ENCODE measurements at places on chromosomes 13 and 19. TPM values are rescaled to one million over a fixed set of nuclear protein-coding genes. Genes with fewer than 3 reads are reported as not detected.

DNA sequence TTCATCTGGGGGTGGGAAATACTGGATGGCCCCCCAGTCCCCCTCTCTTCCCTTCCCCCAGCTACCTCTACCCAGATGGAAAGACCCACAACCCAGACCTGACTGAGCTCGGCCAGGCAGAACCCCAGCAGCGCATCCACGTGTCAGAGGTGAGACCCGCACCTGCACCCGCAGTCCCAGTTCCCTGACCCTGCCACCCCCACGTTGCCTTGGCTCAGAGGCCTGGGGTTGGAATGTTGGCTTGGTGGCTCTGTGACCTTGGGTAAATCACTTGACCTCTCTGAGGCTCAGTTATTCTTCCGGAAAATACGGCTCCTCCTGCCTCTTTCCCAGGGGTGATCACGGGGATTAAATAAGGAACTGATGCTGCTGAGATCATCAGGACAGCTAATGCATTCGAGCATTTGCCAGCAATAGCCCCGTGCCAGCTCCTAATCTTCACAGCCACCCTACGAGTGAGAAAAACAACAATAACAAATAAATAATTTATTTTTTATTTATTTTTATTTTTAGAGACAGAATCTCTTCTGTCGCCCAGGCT is 12.3 kb downstream of the CBLC start:
- no peak for DNase-seq
- no peak overlapping the region for H3K27ac ChIP-seq
- no peak overlapping the region for H3K4me3 ChIP-seq
- no peaks in the 10 kb centered on the region for H3K4me1 ChIP-seq
- no peaks in the 10 kb centered on the region for H3K36me3 ChIP-seq

GRCh38 chr19:15926484-15926883 is 7.8 kb downstream of the CYP4F11 start:
- no peaks in the 10 kb centered on the region for H3K4me1 ChIP-seq
- no peak for DNase-seq
- H3K36me3 ChIP-seq = no peaks in the 10 kb centered on the region
- H3K4me3 ChIP-seq = no peak overlapping the region
- no peak overlapping the region for H3K27ac ChIP-seq

GRCh38 chr19:18388100-18388959 is 2.4 kb downstream of the GDF15 start:
- DNase-seq = peak; percentile 82
- H3K4me3 ChIP-seq = peak overlapping the region; percentile 23
- H3K4me1 ChIP-seq = peaks cover 42% of the 10 kb centered on the region
- peaks cover 13% of the 10 kb centered on the region for H3K27me3 ChIP-seq

CFAP97D2 gene
- 7.7 TPM for total RNA-seq

LRP3 gene
- total RNA-seq = 0.33 TPM

GRCh38 chr13:109642358-109642757 is 144.0 kb downstream of the IRS2 start:
- peaks cover 6% of the 10 kb centered on the region for H3K4me1 ChIP-seq
- H3K27me3 ChIP-seq = no peaks in the 10 kb centered on the region
- no peaks in the 10 kb centered on the region for H3K36me3 ChIP-seq
- no peak overlapping the region for H3K4me3 ChIP-seq
- H3K27ac ChIP-seq = no peak overlapping the region

ACP7 gene
- not detected for total RNA-seq

- peak; percentile 63 for DNase-seq
- peaks cover 14% of the 10 kb centered on the region for H3K4me1 ChIP-seq
- no peaks in the 10 kb centered on the region for H3K27me3 ChIP-seq
- no peaks in the 10 kb centered on the region for H3K36me3 ChIP-seq
- peak within 1 kb of the TSS; percentile 90 for H3K27ac ChIP-seq
- H3K4me3 ChIP-seq = peak within 1 kb of the TSS; percentile 56
Observed at GRCh38 chr19:57708641-57709361, at the start of gene ZNF154. TSS of gene ZNF154 (minus strand) at chr19:57709204. CDS start at chr19:57708971, 233 bp downstream.

- H3K4me1 ChIP-seq = no peaks in the 10 kb centered on the region
- H3K36me3 ChIP-seq = no peaks in the 10 kb centered on the region
- H3K27ac ChIP-seq = no peak overlapping the region
- no peak for DNase-seq
- H3K27me3 ChIP-seq = no peaks in the 10 kb centered on the region
- no peak overlapping the region for H3K4me3 ChIP-seq
Observed at GRCh38 chr13:68506888-68507551, 1276.9 kb upstream of the PCDH9 start.

GRCh38 chr13:58190577-58190976 is 559.0 kb downstream of the PCDH17 start:
- no peak overlapping the region for H3K27ac ChIP-seq
- H3K27me3 ChIP-seq = no peaks in the 10 kb centered on the region
- H3K4me1 ChIP-seq = no peaks in the 10 kb centered on the region
- no peak overlapping the region for H3K4me3 ChIP-seq
- no peak for DNase-seq

DNA sequence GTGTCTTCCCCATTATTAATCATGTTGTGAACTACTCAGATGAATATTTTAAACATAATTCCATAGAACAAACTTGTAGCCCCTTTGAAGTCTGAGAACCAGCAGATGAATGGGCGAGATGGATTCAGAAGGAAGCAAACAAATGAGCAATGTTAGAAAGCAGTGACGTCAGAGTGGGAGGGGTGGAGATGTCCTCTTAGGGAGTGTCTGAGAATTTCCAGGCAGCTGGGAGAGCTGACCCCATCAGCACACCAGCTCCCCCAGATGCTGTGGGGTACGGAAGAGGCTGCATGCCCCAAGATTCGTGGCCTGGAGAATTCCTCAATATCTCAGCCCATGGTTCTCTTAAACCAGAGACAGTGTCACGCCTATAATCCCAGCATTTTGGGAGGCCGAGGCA is 68.6 kb downstream of the DPF1 start:
- H3K27ac ChIP-seq = no peak overlapping the region
- peaks cover 19% of the 10 kb centered on the region for H3K36me3 ChIP-seq
- no peak overlapping the region for H3K4me3 ChIP-seq
- H3K4me1 ChIP-seq = no peaks in the 10 kb centered on the region
- no peaks in the 10 kb centered on the region for H3K27me3 ChIP-seq

- H3K4me1 ChIP-seq = peaks cover 4% of the 10 kb centered on the region
- no peak for DNase-seq
- no peaks in the 10 kb centered on the region for H3K27me3 ChIP-seq
- peaks cover 62% of the 10 kb centered on the region for H3K36me3 ChIP-seq
- H3K4me3 ChIP-seq = no peak overlapping the region
- H3K27ac ChIP-seq = no peak overlapping the region
Observed at GRCh38 chr19:32352241-32352630, 6.8 kb downstream of the ZNF507 start.

GRCh38 chr13:36975172-36975571 is 24.0 kb downstream of the ALG5 start:
- H3K27me3 ChIP-seq = no peaks in the 10 kb centered on the region
- H3K4me3 ChIP-seq = no peak overlapping the region
- no peaks in the 10 kb centered on the region for H3K4me1 ChIP-seq
- no peak for DNase-seq
- H3K36me3 ChIP-seq = peaks cover 33% of the 10 kb centered on the region
- H3K27ac ChIP-seq = no peak overlapping the region

DNA sequence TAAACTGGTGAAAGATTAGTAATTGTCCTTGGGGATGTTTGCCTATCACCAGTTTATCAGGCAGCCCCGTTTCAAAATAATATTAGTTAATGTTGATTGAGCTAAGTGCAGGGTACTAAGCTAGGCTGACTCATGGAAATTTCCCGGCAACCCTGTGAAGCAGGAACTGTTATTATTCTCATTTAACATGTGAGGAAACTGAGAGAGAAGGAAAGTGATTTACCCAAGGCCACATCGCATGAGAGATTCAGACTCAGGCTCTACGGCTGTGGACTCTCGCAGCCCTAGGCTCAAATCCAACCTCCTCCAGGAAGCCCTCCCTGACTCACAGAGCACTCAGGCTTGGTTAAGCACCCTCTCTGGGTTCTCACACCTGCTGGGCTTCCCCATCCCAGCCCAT is 19.7 kb downstream of the CLPTM1 start:
- no peaks in the 10 kb centered on the region for H3K4me1 ChIP-seq
- H3K36me3 ChIP-seq = peaks cover 61% of the 10 kb centered on the region
- DNase-seq = no peak

DNA sequence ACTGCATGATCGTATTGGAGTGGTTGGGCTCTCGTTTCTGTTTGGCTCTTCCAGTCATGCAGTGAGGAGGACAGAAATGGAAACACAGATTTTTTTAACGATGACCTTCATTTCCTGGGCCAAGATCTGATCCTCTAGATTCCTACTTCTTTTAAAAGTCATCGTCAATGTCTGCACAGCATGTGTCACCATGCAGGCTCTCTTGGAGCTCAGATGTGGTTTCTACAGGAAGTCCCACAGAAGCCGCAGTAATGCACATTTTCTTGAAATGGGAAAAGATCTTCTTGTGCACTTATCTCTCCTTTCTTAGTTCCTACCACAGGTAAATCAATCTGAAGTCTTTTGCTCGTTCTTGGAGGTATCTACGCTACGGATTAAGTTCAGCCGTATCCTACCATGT is 626.9 kb downstream of the EFNB2 start:
- no peaks in the 10 kb centered on the region for H3K36me3 ChIP-seq
- no peak overlapping the region for H3K4me3 ChIP-seq
- no peak overlapping the region for H3K27ac ChIP-seq
- H3K4me1 ChIP-seq = no peaks in the 10 kb centered on the region
- no peak for DNase-seq

GRCh38 chr13:77720988-77721387 is 23.5 kb downstream of the SLAIN1 start:
- no peak overlapping the region for H3K4me3 ChIP-seq
- no peaks in the 10 kb centered on the region for H3K4me1 ChIP-seq
- H3K27me3 ChIP-seq = no peaks in the 10 kb centered on the region
- no peak overlapping the region for H3K27ac ChIP-seq
- peaks cover 5% of the 10 kb centered on the region for H3K36me3 ChIP-seq

C1QTNF9 gene
- not detected for total RNA-seq

DNA sequence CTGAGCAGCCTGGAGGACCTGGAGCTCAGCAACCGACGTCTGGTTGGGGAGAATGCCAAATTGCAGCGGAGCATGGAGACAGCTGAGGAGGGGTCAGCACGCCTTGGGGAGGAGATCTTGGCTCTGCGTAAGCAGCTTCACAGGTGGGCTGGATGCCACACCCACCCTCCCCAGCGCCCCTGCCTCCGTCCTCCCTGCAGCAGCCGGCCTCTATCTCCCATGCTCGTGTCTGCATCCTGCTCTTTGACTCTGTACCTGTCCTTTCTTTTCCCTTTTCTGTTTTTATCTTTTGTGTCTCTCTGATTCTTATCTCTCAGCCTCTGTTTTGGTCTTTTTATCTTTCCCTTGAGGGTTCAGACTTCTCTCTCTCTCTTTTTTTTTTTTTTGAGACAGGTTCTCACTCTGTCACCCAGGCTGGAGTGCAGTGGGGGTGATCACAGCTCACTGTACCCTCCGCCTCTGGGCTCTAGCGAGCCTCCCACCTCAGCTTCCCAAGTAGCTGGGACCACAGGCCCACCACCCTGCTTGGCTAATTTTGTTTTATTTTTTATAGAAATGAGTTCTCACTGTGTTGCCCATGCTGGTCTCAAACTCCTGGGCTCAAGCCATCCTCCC is 10.1 kb downstream of the KASH5 start:
- no peaks in the 10 kb centered on the region for H3K4me1 ChIP-seq
- H3K36me3 ChIP-seq = no peaks in the 10 kb centered on the region
- H3K27ac ChIP-seq = no peak overlapping the region

- no peak overlapping the region for H3K4me3 ChIP-seq
- peaks cover 10% of the 10 kb centered on the region for H3K27me3 ChIP-seq
- H3K27ac ChIP-seq = no peak overlapping the region
- H3K36me3 ChIP-seq = no peaks in the 10 kb centered on the region
- no peak for DNase-seq
- H3K4me1 ChIP-seq = no peaks in the 10 kb centered on the region
Observed at GRCh38 chr13:97125810-97126738, 96.1 kb upstream of the MBNL2 start.

GRCh38 chr19:2309734-2310362 is 1.9 kb upstream of the LINGO3 start:
- H3K36me3 ChIP-seq = no peaks in the 10 kb centered on the region
- no peak for DNase-seq
- H3K27me3 ChIP-seq = peaks cover 42% of the 10 kb centered on the region
- H3K4me1 ChIP-seq = peaks cover 9% of the 10 kb centered on the region
- H3K27ac ChIP-seq = no peak overlapping the region

GRCh38 chr13:25843692-25844091 is 208.1 kb downstream of the SHISA2 start:
- H3K4me3 ChIP-seq = no peak overlapping the region
- peaks cover 22% of the 10 kb centered on the region for H3K4me1 ChIP-seq
- H3K27me3 ChIP-seq = no peaks in the 10 kb centered on the region
- DNase-seq = no peak

DNA sequence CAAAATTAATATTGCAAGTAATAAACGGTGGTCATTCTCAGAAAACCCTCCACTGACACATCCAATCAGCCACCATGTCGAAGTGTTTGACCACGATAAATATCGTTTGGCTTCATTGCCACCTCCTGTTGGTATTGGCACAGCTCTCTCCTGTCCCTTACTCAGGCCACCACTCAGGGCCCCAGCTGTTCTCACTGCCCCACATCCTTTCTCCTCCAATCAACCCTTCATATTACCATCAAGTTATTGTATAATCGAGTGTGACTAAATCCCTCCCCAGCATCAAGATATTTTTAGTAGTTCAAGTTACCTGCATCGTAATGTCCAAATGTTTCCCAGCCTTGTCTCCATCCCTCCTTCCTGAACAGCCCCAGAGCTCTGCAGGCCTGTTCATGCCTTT is 50.4 kb downstream of the SACS start:
- no peak for DNase-seq
- no peak overlapping the region for H3K4me3 ChIP-seq
- no peaks in the 10 kb centered on the region for H3K36me3 ChIP-seq

DNA sequence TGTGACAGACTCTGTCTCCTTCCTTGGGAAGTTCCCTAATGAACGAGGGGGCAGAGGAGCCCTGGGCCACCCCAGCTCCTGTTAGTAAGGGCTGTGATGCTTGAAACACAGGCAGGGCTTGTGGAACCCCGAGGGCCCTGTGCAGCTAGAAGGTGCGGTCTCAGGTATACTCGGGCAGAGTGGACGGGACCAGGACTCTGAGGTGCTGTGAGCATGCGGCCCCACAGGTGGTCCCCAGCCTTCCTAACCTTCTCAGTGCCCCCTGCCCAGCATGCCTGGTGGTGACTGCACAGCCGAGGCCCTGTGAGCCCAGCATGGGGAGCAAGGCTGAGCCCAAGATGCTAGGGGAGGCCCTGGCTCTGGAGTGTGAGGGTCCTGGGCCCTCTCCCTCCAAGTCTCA is 4.0 kb upstream of the SIGLEC8 start:
- peaks cover 18% of the 10 kb centered on the region for H3K27me3 ChIP-seq
- DNase-seq = no peak
- peaks cover 36% of the 10 kb centered on the region for H3K4me1 ChIP-seq
- no peak overlapping the region for H3K27ac ChIP-seq
- no peak overlapping the region for H3K4me3 ChIP-seq

ZNF43 gene
- total RNA-seq = 31.0 TPM

DNA sequence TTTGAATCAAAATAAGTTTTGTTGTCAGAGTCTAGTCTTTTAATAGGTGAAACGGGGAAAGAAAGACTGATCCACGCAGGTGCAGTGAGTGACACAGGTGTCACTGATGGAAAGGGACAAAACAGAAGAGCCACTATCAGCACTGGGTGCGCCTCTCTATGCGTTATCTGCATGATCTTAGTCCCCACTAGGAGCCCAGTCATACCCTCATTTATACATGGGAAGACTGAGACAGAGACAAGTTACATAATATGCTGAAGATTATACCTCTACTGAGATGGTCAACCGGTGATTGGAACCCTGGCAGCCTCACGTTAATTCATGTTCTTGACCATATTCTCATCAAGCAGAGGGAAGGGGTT is 3.4 kb downstream of the LRCH1 start:
- peaks cover 20% of the 10 kb centered on the region for H3K4me1 ChIP-seq
- DNase-seq = no peak
- H3K27ac ChIP-seq = no peak overlapping the region
- no peaks in the 10 kb centered on the region for H3K36me3 ChIP-seq
